ENCODE measurements at places on chromosomes 6 and 20.

DNA sequence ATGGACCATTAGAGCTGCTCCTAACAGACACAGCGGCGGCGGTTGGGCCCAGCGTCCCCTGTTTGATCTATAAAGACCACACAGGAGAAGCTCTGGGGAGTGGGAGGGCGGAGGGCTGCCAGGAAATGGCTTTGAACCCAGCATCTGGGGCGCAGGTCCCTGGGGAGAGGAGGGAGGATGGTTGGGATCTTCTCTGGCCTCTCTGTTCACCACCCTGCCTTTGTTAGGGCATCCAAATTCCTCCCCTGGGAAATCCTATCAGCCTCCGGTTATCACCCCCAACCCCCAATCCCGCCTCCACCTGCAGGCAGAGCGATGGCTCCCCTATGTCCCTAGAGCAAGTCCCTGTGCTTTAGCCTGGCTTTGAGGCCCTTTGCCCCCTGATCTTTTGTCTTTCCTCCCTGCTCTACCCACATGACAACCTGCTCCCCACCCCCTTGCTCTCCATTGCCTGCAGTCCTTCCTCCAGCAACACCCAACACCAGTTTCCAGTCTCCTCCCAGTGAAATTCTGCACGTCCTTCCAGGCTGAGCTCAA, 7.1 kb downstream of the XKR7 start:
- DNase-seq, result no peak

DNA sequence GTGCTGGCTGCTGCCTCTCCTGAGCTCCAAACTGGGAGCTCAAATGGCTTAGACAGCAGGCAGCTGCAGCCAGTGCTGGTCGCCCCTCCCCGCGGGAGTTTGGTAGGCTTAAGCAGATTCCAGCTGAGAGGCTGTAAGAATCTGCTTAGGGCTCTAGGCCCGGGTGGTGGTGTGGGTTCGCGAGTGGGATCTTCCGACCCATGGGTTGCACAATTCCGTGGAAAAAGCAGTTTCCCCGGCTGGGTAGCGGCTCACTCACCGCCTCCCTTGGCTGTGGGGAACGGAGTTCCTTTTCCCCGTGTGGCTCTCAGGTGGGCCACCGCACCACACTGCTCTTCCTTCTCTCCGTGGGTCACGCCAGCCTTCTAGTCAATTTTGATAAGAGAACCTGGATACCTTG, 232.5 kb downstream of the PKHD1 start:
- no peak for DNase-seq

GRCh38 chr6:5517796-5518195, 256.5 kb downstream of the FARS2 start:
- peak; percentile 18 for DNase-seq

DNA sequence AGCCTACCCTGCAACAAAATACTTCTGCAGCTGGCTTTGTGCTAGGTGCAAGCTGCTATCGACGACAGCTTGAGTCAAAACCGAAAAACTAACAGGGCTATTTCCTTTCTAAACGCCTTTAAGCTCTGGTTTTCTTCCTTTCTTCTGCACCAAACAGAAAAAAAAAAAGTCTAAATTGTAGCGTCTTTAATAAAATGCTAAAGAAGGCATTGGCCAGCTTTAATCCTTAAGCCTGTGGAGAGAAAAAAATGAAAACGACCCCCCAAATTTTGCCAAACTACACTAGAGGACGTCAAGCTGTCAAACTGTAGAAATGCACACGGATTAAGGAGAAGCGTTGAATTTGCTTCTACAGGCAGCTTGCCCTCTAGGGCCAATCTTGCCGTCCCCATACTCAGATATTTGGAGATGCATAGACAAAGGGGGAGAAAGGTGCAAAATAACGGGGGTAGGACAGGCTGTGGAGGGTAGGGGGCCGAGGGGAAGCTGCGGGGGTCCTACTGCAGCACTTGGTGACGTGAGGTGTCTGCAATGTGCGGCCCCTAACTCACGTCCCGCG, 1.4 kb upstream of the NRN1 start:
- DNase-seq, result no peak

- peak; percentile 24 for DNase-seq
These were observed 1.4 kb downstream of the ELOVL5 start for GRCh38 chr6:53347250-53347920.

DNA sequence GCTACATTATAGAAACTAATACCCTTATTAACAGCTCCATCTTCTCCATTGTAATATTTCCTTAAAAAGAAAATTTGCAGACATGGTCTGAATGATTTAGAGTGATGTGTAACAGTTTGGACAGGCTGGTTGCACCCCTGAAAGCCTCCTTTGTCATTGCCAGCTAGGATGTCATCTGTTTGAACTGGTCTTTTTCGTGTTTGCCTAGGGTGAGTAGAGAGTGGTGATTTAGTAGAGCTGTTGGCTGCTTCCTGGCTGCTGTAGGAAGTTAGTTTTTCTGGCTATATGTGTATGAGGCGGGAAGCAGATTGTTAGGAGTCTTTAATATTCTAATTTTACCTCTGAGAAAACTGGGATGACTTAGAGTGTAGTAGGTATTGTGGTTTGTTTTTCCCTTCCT, 101.1 kb downstream of the ZFAND3 start:
- DNase-seq, result no peak

GRCh38 chr6:109073344-109074132, 21.1 kb downstream of the SESN1 start:
- no peak for DNase-seq

- peak; percentile 23 for DNase-seq
These were observed 60.2 kb downstream of the GCLC start for GRCh38 chr6:53484476-53485280.

GRCh38 chr20:57241363-57241991, 25.0 kb downstream of the BMP7 start:
- no peak for DNase-seq

- DNase-seq, result no peak
These were observed 4.3 kb downstream of the EYA4 start for GRCh38 chr6:133245422-133245903.
